ENCODE measurements at places on chromosomes 7 and 10. TPM values are rescaled to one million over a fixed set of nuclear protein-coding genes. Genes with fewer than 3 reads are reported as not detected.

Gene ADAMTS14
- 12.1 TPM for total RNA-seq

Gene CRPPA
- total RNA-seq: 3.9 TPM

Gene CALCR
- total RNA-seq: not detected

Gene NEBL
- total RNA-seq: 60.2 TPM

Gene ADO
- 36.9 TPM for total RNA-seq

Gene NUB1
- 55.3 TPM for total RNA-seq

Gene ABCB1
- total RNA-seq: 21.4 TPM

Gene CCDC3
- total RNA-seq: 188 TPM

Gene SPAM1
- not detected for total RNA-seq

Gene C10orf67
- 0.84 TPM for total RNA-seq

Gene FAM25G
- total RNA-seq: not detected

Gene PPP1R3C
- total RNA-seq: 3.8 TPM

Gene VIM
- 8,587 TPM for total RNA-seq

- DNase-seq: no peak
These were observed 14.7 kb downstream of the GRID2IP start for GRCh38 chr7:6536262-6537260.

DNA sequence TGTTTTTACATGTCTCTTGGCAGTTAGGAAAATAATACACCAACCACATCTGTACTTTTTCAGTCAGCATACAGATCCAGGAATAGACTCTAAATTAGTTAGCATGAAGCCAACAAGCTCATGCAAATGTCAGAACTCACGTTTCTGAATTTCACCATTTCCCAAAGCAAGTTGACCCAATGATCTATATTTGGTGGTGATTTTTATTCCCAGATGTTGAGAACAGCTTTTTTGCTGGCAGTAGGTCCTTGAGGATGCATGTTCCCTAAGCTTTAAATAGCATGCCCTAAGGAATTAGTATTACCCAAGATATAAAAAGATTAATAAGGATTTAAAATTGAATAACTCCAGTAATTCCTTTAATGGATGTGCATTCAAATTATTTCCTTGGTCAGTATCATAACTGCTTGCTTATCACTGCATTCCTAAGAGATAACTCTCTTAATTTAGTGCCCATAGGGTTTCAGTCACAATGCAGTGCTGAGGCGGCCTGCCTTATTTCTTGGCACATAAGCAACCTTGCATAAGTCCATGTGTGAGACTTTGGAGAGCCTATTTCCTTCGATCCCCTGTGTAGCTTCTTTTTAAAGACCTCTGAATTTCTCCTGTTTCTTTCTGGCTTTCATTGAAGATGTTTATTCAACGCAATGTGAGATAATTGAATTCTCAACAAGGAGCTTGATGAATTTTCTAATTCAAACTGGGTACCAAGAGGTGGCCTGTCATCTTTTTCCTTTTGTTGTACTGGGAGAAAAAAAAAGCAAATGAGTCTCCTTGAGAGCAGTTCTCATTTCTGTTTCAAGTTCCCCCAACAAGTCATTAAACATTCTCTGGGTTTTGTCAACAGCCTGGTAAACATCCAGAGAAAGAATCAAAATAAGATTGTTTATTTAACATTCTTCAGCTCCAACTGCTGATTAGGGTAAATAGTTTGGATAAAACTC lies 135.3 kb upstream of the MEOX2 start:
- no peak for DNase-seq

GRCh38 chr7:19213746-19214145 lies 68.5 kb upstream of the FERD3L start:
- no peak for DNase-seq

DNA sequence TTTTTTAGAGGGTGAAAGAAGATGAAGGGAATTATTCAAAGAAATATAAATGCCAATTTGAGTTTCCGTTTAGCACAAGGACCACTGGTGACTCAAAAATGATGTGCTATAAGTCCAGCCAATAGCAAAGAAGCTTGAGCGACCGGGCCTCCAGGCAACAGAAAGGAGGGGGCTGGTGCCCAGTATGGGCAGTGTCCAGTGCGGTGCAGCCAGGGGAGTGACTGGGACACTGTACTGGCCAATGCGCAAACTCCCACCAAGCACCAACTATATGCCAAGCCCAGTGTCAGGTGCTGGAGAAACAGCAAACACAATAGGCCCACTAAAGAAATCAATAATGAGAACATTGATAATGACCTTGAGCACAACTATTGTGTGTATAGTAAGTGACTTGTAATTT lies 10.2 kb upstream of the OPALIN start:
- DNase-seq: no peak

DNA sequence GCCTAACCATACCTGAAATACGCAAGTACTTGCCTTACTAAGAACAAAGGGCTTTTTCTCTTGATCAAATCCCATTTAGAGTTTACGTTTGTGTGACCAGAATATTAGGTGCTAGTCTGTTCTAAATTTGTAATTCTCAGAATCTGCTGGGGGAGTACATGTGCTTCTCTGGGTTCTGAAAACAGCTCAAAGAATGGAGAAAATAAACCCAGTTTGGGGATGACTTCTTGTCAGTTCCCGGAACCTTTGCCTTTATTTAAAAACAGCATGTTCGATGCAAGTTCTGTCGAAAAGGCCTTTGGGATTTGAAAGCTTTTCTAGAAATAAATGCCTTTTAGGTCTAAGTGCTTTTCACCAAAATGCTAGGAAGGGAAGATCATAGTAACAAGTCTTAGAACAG lies 147.0 kb downstream of the ARID5B start:
- no peak for DNase-seq

DNA sequence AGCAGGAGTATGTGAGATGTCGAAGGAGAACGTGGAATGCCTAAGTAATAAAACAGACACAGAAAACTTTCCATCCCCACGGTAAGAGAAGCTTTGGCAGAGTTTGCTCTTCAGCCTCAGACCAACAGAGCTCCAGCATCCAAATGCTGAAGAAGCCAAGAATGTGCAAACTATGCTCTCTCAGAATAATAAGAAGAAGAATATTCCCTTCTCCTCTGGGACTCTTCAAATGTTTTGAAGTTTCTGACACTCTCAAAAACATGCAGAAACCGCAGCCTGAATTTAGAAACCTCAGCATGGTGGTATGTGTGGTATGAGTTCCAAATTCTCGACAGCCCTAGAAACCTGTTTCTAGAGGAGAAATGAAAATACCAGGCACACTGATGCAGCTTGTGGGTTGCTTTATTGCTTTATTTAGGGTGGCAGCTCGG lies 113.3 kb downstream of the KCNMA1 start:
- DNase-seq: no peak

DNA sequence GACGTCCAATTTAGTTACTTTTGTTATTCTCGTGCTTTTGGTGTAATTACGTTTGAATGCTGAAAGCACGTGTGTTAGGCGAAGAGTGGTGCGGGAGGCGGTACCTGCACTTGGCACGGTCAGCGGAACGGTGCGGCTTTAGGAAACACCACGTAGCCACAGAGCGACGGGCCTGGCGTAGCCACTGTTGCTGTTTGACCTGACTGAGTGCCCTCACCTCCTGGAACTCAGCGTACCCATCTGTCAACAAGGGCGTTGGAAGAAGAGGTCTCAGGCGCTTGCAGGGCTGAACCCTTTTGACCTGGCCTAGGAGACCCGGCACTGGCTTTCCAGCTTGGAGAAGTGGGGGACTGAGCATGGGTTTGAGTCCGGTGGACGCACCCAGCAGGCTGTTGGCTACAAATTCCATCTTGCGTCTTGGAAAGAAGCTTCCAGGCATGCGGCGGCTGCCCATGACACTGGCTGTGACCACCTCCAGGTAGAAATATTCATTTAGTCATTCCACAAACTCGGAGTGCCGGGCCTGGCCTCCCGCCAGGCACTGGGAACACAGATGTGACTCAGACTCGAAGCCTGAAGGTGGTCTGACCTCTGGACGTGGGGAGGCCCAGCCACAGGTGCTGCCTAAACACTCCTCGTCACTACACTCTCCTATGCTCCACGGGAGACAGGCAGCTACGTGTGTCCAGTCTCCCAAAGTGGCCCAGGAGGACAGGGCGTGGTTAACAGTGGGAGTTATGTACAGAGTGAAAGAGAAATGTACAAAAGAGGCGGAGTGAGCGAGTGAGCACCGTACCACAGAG lies 22.2 kb downstream of the FAM20C start:
- no peak for DNase-seq

GRCh38 chr10:27285093-27285492 lies 44.5 kb upstream of the ACBD5 start:
- DNase-seq: no peak

DNA sequence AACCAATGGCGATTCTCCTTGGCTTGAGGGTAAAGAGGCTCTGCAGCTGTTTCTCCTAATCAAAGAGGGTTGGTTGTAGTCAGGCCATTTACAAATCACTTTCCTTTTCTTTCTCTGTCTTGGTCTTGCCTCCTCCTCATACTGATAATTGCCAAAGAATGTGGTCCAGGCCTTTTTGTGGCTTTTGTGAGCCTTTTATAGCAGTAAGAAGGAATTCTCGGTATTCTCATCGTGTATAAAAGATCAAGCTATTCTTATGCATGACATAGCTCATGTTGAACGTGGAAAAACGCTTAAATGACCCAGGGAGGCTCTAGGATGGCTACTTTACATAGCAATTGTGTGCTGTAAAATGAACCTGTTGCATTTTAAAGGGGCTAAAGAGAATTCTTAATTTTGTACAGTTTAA lies 62.6 kb downstream of the RBM20 start:
- DNase-seq: no peak

- no peak for DNase-seq
These were observed 183.1 kb upstream of the SEMA3E start for GRCh38 chr7:83832009-83832408.

GRCh38 chr10:53702489-53702888 lies 929.9 kb upstream of the MBL2 start:
- DNase-seq: no peak

DNA sequence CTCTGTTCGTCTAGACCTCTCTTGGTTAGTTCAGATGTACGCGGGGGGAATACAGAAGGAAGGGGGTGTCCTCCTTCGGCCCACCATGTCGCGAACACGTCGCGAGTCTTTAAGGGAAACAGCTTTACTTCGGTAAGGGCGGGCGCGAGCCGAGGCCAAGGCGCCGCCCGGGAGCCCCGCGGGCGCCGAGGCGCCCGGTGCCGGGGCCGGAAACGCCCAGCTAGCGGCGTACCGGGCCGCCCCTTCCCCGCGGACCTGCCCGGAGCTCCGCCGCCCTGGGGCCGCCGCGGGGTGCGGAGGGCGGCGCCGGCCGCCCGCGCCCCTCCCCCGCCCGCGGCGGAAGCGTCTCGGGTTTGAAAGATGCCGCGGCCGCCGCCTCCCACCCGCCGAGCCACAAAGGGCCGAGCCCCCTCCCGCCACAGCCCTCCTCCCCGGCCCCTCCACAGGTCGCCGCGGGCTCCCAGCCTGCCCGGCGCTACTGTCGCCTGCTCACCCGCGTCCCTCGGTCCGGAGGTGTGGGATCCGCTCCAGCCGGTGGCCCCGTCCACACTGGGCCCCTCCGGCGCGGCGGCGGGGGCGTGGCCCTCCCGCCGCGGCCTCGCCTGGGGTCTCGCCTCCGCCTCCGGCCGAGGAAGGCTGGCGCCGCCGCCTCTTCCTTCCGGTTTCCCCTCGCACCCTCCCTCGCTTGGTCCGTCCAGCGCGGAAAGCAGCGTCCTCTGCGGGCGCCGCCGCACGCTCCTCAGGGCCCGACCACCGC lies at the start of gene KBTBD2:
Gene KBTBD2, minus strand, starts transcription at position 718 of the 757 bp plus-strand sequence. CDS start 12,156 bp downstream, outside the sequence.
- peak; percentile 53 for DNase-seq

- DNase-seq: peak; percentile 56
These were observed 83.0 kb upstream of the ATP6V0A4 start for GRCh38 chr7:138880881-138881578.

DNA sequence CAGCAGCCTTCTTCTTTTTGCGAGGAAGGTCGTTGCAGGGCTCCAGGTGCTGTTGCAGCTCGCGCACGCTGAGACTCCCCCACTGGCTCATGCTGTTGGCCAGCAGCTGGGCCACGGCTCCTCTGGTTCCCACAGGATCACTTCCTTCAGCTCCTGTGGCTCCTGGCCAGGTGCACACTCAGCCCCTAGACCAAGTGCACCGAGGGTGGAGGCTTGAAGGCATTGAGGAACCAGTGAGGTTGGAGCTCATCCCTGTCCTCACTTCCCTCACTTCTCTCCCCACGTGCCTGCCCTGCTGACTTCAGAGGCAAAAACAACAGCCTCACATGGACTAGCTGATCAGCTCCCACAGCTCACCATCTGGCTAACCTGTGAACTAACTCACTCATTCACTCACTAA lies 46.2 kb upstream of the ADRB1 start:
- peak; percentile 48 for DNase-seq

- DNase-seq: no peak
These were observed 95.5 kb downstream of the CTBP2 start for GRCh38 chr10:125064681-125065492.

DNA sequence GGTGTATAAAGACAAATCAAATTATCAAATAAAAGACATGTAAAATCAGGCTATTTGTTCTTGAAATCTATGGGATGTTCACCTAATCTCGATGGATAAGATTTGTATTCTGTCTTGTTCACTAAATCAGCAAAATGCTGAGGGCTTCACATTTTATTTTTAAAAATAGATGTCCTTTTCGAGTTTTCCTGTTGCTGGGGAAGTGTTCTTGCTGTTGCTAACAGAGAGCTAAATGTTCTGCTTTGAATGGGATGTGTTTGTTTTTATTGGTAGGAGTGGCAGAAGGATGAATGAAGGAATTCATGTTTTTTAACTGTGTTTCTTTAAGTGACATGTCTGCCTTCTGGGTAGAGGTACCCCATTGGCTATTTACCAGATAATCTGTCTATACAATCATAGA lies 7.3 kb upstream of the SNX13 start:
- DNase-seq: no peak
